ENCODE measurements at places on chromosomes 3 and 15.

DNA sequence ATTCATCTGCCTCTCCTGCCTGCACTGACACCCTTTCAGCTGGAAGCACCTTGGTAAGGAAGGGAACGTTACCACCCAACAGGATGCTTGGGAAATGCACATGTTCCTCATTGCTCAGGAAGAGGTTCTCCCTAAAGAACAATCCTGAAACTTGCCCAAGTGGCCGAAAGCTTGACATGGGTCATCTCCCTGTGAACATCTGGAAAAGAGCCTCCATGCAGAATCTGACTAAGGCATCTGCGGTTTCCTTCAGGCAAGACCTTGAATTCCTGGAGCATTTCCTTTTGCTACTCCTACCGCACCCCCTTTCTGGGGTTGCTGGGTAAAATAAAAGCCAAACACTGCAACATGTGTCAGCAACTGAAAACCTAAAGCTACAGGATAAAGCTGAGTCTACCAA, 68.7 kb upstream of the SNRK start:
- no peak for DNase-seq

GRCh38 chr3:107024551-107025026, 352.6 kb upstream of the CCDC54 start:
- no peak for DNase-seq

DNA sequence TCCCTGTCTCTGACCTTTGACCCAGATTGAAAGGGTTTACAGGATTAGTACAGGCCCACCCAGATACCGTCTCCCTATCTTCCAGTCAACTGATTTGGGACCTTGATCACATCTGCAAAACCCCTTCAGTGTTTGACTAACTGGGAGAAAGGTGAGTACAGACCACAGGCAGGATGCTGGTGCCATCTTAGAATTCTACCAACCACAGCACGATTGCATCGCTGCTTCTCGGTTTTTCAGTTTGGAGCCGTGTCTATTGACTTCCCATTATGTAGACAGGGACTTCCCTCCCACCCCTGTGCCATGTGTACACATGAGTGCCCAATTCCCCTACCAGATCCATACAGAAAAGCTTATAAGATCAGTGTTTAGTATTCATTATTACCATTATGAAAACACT, 6.6 kb upstream of the KLF13 start:
- DNase-seq, result no peak

DNA sequence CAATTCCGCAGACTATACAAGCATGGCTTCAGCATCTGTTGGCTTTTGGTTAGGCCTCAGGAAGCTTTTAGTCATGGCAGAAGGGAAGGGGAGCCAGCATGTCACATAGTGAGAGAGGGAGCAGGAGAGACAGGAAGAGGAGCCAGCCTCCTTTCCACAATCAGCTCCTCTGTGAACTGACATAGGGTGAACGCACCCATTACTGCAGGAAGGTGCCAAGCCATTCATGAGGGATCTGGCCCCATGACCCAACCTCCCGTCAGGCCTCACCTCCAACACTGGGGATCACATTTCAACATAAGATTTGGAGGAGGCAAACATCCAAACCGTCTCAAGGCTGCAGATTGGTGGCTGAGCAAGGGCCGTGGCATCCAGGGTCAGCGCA, 106.3 kb downstream of the LRRK1 start:
- DNase-seq, result no peak

GRCh38 chr3:136979684-136980083, 21.9 kb downstream of the IL20RB start:
- no peak for DNase-seq

DNA sequence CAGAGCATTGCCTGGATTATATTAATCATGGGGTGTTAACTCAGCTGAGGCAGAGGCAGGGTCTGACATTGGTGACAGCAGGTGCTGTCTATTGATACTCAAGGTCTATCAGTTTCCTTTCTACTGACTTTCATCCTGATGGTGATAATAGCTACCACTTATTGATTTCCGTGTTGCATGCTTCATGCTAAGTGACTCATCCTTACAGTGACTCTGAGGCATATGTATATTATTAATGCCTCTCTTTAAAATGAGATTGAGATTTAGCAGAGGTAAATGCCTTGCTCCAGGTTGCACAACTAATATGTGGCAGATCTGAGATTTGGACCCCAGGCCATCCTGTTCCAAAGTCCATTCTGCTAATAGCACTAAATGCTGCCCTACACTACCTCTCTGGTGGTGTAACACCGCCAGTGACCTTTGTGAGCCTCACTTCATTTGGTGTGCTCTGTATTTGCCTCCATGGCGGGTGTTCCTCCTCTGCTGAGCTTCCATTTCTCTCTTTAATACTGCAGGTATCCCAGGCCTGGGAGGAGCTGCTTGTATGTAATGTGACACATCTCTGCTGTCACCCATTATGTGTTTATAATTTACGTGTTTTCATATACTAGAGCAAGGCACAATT, 50.4 kb downstream of the GPR171 start:
- DNase-seq, result no peak

DNA sequence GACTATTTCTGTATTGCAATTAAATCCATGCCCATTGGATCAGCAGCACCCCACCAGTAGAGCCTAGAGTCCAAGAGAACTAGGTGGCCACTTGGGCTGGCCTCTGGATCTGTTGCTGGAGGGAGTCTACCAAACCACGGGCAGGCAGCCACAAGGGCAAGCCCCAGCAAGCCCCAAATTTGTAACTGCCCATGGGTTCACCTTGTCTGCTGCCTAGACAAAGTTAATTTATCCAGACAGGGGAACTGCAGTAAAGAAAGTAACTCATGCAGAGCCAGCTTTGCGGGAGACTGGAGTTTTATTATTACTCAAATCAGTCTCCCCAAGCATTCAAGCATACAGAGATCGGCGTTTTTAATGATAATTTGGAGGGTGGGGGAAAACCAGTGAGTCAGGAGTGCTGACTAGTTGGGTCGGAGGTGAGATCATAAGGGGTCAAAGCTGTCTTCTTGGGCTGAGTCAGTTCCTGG, 74.0 kb upstream of the TERB2 start:
- peak; percentile 1 for DNase-seq
